ENCODE measurements at places on chromosomes 2 and 18.

GRCh38 chr2:158197940-158198339, 96.3 kb downstream of the UPP2 start:
- no peak for DNase-seq

- no peak for DNase-seq
Observed at GRCh38 chr2:144230033-144230432, 289.9 kb downstream of the ZEB2 start.

GRCh38 chr2:25794544-25795276, 83.6 kb downstream of the ASXL2 start:
- DNase-seq = no peak

DNA sequence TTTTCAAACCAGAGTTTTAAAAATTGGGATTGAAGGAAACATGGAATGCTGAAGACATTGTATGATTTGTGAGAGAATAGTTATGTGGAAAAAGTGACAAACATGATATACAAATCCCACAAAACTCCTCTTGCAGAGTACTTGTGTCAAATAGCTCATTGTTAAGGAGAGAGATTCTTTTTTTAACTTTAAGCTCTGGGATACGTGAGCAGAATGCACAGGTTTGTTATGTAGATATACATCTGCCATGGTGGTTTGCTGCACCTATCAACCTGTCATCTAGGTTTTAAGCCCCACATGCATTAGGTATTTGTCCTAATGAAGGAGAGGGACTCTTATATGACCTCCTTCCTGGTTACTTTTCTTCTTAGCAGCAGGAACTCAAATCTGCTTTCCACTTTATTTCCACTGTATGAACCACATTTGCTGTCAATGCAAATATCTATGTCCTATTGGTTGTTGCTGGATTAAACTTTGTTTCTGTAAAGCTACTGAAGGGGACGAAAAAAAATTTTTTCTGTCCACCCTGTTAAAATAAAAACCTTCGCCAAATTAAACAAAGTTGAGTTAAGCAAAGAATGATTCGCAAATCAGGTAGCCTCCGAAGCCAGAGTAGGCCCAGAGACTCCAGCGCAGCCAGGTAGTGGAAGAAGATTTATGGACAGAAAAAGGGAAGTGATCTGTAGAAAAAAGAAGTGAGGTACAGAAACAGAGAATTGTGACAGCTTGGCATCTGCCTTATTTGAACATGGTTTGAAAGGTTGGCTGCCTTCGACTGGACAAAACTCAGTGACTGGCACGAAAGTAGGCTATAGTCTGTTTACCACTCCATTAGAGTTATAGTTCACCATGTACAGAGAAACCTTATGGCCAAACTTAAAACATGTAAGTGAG, 430.1 kb upstream of the CHST9 start:
- DNase-seq = no peak

GRCh38 chr2:238166391-238167343, 7.9 kb downstream of the ERFE start:
- DNase-seq = no peak

- DNase-seq = no peak
Observed at GRCh38 chr18:3611313-3612090, 161.5 kb downstream of the TGIF1 start.

DNA sequence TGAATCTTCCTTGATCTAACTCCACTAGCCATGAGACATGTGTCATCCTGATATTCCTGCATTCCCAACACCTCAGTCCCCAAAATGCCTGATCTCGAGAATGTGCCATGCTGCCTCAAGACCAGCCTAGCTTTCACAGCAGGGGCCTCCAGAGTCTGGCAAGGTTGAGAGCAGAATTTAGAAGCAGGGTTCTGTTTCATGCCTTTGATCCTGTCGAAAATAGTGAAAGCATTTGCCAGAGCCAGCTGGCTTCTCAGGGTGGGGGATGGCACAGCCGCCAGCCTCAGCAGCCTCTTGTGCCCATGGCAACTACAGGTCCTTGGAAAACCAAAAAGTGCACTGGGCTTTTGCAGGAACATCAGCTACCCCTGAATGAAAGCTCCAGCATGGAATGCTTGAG, 143.5 kb downstream of the RTN4 start:
- DNase-seq = no peak

DNA sequence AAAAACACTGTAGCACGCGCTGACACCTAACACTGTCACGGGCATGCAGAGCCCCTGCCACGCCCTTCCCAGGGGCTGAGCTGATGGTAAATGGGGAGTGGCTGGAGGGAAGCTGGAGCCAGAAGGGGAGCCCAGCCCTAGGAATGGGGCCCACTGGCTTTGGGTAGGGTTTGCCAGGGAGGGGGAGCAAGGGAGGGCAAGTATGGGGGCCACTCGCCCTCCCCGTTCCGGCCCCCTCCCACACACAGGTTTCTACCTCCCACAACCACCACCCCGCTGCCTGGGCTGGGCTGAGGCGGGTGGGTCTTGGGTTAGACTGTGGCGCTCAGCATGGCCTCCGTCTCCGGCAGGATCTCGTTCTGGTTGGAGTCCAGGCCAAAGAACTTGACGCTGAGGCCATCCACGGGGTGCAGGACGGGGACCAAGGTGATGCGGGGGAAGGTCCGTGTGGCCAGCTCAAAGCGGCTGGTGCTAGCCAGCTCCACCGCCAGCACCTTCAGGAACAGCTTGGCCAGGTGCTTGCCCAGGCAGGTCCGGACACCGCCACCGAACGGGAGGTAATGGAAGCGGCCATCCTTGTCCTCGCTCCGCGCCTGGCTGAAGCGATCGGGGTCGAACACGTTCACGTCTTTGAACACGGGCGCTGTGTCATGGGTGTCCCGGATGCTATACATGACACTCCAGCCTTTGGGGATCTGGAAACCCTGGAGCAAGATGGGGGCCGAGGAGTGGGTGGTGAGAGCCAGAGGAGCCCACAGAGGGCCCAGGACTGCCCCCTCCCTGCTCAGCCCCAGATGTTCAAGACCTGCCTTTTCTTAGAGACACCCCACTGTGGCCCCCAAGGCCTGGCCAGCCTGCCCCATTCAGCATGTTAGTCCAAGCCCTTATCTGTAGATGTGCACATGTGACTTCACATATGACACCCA, 15.5 kb downstream of the CYP26B1 start:
- no peak for DNase-seq

GRCh38 chr2:152792974-152793373, 74.6 kb downstream of the ARL6IP6 start:
- no peak for DNase-seq

- DNase-seq = no peak
Observed at GRCh38 chr18:32937066-32937465, 164.2 kb upstream of the KLHL14 start.

DNA sequence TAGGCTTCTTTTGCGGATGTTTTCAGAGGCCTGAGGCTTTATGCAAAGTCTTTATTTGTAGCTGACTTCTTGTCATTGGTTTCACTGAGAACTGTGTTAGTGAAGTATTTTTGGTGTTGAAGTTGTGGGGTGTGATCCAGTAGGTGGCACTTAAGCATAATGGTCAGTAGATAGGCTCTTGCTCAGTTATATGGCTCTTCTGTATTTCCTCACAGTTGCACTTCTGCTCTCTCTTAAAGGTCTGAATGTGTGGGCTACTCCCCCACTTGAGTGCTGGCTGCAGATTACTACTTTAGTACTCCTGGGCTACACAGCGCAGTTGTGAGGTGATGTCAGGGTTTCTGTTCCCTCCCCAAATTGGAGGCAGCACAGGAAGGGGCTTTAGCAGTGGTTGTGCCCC, 133.8 kb upstream of the SCN7A start:
- no peak for DNase-seq

DNA sequence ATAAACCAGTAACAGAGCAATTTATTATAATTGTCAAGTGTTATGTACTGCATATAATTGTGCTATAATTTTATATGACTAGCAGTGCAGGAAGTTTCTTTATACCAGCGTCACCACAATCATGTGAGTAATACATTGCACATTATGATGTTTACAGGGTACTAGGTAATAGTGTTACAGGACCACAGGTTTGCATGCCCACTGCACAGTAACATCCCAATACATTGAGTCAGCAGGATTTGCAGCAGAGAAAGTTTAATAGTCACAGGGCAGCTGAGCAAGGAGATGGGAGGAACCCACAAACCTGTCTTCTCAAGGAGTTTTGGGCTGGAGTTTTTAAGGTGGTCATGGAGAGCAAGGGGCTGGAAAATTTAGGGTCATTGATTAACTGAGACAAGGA, 1042.9 kb upstream of the ACVR2A start:
- DNase-seq = peak; percentile 11

GRCh38 chr2:191533693-191534180, 144.2 kb upstream of the NABP1 start:
- DNase-seq = no peak

- no peak for DNase-seq
Observed at GRCh38 chr2:130823886-130824491, 12.7 kb upstream of the ARHGEF4 start.

- no peak for DNase-seq
Observed at GRCh38 chr2:110215091-110215490, 2.7 kb upstream of the MTLN start.

- no peak for DNase-seq
Observed at GRCh38 chr2:227164763-227165291, 403 bp downstream of the COL4A3 start.

DNA sequence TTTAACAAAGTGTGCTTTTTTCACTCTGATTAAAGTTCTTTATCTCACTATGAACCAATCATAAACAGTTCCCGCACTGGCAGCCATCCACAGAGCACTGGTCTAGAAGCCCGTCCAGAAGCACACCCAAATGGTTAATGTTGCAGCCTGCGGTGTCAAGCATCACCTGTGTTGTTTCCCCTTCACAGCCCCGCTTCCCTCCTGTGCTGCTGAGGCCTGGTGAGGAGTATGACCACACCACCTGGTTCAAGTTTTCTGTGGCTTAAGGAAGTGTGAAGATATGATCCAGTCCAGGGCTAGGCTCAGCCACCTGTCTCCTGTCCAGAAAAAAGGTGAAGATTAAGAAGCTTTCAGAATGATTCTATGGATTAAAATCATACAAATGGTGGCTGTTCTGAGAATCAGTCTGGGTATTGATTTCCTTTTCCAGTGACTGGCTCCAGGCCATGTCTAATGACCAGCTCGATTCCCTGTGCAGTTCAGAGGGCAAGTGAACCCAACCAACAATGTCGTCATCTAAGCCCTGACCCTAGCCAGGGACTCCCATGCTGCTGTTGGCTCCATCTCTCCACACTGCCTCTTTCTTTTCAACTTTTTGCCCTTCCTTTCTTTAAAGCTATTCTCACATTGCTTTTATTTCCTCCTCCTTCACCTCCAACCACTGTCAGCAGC, 17.7 kb downstream of the SRSF7 start:
- no peak for DNase-seq

- no peak for DNase-seq
Observed at GRCh38 chr18:46001892-46002291, 34.8 kb upstream of the EPG5 start.

DNA sequence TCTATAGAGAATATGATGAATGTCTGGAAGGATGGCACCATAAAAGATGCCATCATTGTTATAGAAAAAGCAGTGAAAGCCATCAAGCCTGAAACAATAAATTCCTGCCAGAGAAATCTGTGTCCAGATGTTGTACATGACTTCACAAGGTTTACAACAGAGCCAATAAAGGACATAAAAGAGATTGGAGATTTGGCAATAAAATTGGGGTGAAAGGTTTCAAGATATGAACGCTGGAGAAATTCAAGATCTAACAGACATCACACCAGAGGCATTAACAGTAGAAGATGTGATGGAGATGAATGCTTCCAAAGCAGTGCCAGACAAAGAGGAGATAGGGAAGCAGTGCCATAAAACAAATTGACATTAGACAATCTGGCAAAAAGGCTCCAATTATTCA, 518.8 kb upstream of the ACVR2A start:
- no peak for DNase-seq

- no peak for DNase-seq
Observed at GRCh38 chr2:200469708-200470211, 40.1 kb downstream of the KCTD18 start.

DNA sequence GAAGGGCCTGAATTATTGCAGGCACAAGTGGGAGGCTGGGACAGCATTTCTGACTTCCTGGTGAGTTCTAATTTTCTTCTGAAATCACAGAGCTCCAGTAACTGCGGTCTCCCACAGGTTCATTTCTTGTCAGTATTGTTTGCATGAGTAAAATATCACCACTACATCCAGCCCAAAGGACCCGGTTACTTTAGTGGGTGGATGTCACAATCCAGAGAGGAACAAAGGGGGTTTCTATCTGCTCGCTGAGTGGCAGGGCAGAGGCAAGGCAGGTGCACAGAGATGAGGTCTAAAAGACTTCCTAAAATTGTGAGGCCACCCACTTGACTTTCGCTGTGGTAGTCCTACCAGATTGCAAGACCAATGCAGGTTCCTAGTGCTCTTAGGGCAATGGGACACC, 800.4 kb upstream of the ID2 start:
- DNase-seq = no peak

DNA sequence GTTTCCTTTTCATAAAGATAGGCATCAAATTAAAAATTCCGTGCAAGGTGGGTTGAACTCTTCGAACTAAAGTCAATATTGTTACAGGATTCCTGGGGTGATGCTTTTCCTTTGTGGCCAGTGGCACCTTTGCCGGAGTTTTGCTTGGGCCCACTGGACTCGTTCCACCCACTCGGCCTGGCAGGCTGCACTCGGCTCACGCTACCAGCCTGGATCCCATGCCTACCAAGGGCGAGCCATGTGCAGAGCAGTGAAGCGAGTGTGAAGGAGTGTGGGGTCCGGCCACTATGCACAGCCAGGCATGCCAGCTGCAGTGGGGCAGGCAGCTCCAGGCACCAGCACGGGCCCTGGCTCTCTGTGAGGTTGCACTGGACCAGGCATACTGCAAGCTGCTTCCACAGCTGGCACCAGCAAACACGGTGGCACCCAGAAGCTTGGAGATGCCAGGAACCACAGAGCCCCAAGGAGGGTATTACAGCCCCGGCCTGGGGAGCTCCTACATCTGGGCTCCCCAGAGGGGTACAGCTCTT, 83.6 kb downstream of the DTNB start:
- DNase-seq = no peak

DNA sequence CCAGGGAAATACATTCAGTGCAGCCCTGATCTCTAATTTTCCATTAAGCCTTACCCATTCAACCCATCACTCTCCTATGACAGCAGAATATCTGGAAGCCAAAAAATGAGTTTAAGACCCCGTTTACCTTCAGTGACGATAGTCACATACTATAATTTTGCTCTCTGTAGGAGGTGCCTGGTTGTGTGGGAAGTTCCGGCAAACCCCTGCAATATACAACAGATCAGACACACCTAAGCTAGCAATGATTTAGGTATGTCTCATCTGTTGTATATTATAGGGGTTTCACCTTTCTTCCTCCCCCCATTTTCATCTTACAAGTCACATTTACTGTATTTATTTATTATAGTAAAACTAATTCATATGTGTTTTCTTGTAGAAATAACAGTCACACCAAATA, 101.7 kb downstream of the DOCK10 start:
- DNase-seq = no peak

DNA sequence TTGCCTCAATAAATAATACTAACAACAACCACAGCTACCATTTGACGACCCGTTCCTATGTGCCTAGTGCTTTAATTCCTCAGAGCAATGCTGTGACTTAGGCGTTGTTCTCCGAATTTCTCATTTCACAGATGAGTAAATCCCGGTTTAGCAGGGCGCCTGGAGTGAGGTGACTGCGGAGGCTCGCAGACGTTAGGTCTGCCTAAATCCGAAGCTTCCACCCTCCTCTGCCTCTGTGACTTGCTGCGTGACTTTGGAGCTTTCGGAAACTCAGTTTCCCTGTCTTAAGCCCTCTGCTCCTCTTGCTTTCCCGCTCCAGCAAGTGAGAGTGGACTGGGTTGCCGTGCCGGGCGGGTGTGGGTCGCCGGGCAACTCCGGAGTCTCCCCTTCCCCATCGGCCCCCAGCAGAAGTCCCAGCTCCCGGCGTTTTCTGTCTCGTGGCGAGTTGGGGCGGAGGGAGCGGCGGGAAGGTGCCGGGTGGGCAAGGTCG, 711 bp upstream of the ATOH8 start:
- no peak for DNase-seq

GRCh38 chr2:203934041-203934492, 2.5 kb upstream of the ICOS start:
- DNase-seq = peak; percentile 7

All from M059J (cell line).